SW480 (cell line): ENCODE measurements at places on chromosomes 2 and 18.

DNA sequence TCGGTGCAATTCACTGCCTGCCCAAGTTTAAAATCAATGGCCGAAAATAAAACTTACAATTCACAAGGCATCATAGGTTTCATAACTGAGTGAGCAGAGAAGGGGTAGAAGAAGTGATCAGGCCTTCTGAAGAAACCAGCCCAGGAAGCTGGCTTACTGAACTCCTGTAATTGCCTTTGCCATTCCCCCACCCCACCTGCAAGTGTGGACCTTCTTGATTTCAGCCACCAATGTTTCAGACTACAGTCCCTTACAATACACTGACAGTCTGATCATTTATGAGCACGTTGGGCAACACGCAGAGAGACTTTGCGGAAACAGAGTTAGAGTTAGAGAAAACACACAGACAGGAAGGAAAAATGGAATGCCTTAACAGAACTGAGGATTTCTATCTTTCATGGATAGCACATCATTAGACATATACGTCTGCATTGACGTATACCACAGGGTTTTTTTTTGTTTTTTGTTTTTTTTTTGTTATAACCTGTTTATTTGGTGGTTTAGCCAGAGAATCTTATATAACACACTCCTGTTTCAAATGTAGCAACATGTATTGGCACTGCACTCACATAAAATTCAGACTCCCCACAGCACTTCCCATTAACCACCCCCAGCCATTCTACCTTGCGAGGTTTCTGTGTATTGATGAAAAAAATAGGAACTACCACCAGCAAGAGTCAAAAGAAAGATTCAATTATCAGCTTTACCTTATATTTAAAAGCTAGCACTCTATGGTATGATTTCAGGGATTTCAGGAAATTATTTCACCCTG, 126.4 kb downstream of the CACNB4 start:
- no peak for DNase-seq

- no peak for DNase-seq
Measured at GRCh38 chr2:47221946-47222345, 66.8 kb upstream of the STPG4 start.

- no peak for DNase-seq
Measured at GRCh38 chr2:148103946-148104345, 83.1 kb downstream of the MBD5 start.

GRCh38 chr18:62728254-62728653, 12.9 kb downstream of the PHLPP1 start:
- DNase-seq, result no peak

GRCh38 chr18:35918564-35918963, 53.9 kb upstream of the RMP24 start:
- no peak for DNase-seq

DNA sequence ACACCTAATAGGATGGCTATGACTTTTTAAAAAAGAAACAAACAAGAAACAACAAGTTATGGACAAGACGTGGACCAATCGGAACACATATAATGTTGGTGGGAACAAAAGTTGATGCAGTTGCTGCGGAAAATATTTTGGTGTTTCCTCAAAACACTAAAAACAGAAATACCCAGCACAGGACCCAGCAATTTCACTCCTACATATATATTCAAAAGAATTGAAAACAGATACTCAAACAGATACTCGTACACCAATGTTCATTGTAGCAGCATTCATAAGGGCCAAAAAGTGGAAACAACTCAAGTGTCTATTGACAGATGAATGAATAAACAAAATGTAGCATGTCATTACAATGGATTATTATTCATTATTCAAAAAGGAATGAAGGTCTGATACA, 12.1 kb downstream of the CCDC141 start:
- DNase-seq, result no peak

GRCh38 chr2:127196998-127197397, 23.1 kb downstream of the CYP27C1 start:
- peak; percentile 76 for DNase-seq

DNA sequence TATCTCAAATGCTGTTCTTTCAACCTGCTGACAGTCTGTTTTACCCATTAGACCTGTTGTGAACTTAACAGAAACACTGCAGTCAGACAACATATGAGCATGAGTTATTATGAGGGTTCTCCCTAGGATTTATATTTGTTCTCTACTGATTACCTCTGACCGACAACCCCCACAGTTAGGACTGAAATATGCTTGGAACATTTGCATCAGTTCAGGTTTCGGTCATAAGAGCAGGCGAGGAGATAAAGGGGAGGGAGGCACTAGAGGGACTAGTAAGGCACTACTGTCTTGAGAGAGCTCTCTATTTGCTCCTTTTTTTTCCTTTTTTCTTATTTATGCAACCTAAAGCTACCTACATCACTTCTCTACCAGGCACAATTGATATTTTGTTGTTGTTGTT, 133.2 kb upstream of the REG3G start:
- no peak for DNase-seq

DNA sequence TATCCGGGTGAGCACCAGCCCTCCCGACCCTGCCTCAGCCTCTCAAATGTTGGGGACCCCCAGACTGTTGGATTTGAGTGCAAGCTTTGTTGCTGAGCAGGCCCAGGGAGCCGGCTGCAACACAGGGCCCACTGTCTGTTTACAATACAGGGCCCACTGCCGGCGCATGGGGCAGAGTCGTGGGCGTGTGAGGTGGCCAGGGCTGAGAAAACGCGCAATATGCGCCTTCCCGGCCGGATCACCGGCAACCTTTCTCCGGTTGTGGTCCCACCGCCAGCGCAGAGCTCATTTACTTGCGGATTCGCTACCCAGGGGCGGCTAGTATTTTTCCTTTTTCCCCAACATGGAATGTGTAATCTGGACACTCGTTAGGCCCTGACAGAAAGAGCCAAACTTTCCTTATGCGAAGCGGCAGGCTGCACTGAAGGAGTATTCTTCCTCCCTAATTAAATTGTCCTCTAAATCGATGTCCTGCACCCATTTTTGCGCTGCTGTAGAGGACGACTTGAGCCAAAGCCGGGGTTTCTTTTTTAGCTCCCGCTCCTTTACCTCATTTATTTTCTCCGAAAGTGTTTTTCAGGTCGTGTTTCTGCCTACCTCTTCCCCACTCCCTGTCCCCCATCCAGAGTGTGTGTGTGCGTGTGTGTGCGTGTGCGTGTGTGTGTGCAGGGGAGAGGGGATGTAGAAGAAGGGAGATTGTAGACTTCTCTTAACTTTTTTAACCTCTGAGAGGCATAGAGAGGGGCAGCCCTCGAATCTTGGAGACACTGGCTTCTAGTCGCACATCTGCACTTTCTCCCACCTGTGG, 2.7 kb downstream of the OTX1 start:
- no peak for DNase-seq
